ENCODE measurements at places on chromosomes 11 and 22. TPM values are rescaled to one million over a fixed set of nuclear protein-coding genes. Genes with fewer than 3 reads are reported as not detected.

The GALNT18 gene
- 47.4 TPM for total RNA-seq

The ANKK1 gene
- total RNA-seq: 0.24 TPM

GRCh38 chr11:115184901-115185300 lies 319.3 kb downstream of the CADM1 start:
- no peak for DNase-seq

DNA sequence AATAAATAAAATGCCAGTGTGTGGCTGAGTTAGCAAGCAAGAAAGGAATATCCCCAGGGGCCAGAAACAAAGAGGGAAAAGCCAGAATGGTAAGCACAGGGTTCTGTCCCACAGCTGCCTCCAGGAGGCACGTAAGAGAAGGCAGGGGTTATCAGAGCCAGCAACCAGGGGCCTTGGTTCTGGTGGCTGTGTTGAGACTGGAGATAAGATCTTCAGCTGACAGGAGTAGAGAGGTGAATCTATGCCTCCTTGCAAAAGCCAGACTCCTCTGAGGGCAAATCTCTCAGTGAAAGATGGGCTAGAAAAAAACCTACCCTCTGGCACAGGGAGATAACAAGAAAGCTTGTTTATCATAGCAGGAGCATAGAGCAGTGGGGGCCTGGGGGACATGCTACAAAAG lies 29.8 kb upstream of the NFAM1 start:
- DNase-seq: no peak

The IL18 gene
- 10.4 TPM for total RNA-seq

- DNase-seq: no peak
These were observed 36.3 kb downstream of the MMP7 start for GRCh38 chr11:102494216-102494615.

DNA sequence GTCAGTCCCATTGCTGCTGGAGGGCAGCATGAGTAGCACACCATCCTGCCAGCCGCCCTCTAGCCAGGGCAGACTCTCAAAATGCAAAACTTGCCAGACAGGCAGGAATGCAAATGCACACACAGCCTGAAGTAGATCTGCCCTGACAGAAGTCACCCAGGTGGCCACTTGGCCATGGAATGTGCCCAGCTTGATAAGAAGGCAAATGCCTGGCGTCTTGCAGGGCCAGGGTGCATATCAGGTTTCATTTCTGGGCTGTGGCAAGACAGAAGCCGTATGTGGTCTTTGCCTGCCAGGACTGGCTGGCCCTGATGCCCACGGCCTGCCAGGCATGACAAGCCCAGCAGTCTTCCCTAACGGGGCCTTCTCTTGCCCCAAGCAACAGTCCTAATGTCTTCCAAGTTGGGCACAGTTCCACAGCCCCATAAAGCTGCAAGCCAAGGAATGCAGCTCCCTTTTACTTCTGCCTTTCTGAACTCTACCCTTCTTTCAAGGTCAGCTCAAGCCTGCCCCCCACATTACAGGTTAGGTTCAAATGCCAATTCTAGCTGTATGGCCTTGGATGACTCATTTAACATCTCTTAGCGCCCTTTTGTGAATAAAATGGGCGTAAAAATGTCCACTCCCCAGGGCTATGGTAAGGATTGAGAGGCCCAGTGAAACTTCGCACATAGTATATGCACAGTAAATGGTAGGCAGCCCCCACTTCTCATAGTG lies 29.7 kb downstream of the POU2AF3 start:
- DNase-seq: no peak

- DNase-seq: no peak
These were observed 959.8 kb downstream of the BRD1 start for GRCh38 chr22:48867891-48868290.

DNA sequence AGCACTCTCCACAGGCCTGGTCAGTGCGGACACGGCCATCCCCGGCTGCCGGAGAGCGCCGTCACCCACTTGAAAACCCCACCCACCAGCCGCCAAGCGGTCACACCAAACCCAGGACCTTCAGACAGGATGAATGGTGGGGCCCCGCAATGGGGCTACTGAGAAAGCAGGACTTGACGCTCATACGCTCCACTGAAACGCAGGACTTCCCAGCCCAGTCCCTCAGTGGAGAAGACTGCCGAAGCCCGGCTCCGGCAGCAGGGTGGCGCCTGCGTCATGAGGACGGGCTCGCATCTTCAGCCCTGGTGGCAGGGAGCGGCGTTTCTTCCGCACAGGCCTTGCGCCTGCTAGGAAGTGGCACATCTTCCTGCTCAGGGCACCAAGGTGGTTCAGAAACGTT lies 15.3 kb upstream of the PHLDA2 start:
- no peak for DNase-seq

DNA sequence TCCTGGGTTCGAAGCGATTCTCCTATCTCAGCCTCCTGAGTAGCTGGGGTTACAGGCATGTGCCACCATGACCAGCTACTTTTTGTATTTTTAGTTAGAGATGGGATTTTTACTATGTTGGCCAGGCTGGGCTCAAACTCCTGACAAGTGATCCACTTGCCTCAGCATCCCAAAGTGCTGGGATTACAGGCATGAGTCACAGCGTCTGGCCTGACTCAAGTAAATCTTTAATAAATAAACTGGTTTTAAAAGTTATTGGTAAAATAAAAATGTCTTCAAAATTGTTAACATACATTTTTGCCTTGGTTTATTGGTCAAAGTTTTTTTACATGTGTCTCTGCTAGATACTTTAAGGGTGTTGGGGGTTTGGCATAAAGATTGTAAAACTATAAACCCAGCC lies 7.3 kb upstream of the PES1 start:
- DNase-seq: no peak

DNA sequence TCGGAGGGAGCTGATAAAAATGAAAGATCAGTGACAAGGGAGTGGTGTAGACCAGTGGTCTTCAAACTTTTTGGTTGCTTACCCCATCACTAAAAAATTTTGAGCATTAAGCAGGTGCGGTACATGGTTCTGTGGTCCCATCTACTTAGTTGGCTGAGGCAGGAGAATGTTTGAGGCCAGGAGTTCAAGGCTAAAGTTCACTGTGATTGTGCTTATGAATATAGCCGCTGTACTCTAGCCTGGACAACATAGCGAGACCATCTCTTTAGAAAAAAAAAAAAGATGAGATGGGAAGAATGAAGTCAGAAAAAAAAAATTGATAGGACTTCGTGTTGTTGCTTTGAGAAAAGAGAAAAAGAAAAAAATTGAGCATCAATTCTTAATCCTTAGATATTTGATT lies 7.8 kb downstream of the MTMR3 start:
- no peak for DNase-seq

All from omental fat pad (tissue), 4 donors.